ENCODE measurements at places on chromosomes 5 and 9.

DNA sequence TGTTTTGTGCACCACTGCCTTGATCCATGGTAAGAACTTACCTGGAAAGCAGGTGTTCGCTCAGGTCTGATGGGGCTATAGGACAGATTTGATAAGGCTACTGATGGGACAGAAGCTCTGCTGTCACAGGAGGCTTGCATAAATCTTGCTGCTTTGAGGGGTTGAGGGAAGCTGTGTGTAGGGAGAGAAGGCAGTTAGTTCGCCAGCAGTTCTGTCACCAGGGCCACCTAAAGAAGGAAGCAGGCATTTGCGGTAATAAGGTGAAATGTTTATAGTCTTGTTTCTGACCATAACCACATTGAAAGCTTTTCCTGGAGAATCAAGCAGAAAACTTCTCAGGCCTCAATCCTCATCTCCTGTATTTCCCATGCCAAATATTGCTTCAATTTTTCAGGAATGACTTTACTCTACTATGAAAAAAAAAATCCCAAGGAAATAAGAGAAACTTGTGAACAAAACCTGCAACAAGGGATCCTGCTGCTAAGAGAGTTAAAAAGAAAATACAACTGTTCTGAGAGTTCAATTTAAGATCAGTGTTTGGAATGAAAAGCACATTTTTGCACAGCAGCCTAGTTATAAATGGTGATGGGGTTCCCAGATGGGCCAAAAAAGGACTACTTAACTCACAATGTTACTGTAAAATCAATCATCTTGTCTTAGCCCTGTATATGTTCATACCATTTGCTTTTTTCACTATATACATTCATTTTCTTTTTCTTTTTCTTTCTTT, 122.0 kb upstream of the RANBP3L start:
- DNase-seq, result no peak

- no peak for DNase-seq
These were observed 431.7 kb downstream of the HCN1 start for GRCh38 chr5:45264447-45264846.

GRCh38 chr5:163730206-163730756, 224.9 kb downstream of the MAT2B start:
- no peak for DNase-seq

DNA sequence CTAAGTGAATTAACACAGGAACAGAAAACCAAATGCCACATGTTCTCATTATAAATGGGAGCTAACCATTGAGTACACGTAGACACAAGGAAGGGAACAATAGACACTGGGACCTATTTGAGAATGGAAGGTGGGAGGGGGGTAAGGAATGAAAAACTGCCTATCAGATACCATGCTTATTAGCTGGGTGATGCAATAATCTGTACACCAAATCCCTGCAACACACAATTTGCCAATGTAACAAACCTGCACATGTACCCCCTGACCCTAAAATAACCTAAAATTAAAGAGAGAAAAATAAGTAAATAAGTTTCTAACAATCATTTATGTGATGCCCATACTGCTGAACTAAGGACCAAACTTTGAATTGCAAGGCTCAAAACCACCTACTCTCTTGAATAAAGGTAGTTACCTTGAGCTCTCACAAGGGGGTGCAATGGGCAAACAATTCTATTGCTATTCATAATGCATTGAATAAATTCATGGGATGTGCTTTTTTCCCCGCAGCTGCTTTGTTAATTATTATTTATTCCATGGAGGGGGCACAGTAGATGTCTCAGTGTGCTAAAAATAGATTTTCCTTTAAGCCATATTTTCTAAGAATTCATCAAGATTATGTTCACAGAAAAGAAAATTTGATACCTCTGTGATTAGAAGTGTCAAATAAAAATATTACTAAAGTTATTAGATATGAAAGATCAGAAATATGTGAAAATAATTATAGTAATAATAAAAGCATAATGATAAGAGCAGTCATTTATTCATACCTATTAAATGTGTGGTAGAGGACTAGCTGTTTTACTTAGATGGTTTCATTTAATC, 76.2 kb upstream of the PTPN3 start:
- DNase-seq, result peak; percentile 4
